Renal pelvis (tissue), 12 donors: ENCODE measurements at places on chromosomes 12 and 14. TPM values are rescaled to one million over a fixed set of nuclear protein-coding genes. Genes with fewer than 3 reads are reported as not detected.

The RDH12 gene
- polyA plus RNA-seq = 1.2 TPM

The MYBPC1 gene
- not detected for polyA plus RNA-seq

The OVCH1 gene
- 0.49 TPM for polyA plus RNA-seq

The KRT3 gene
- polyA plus RNA-seq = not detected

GRCh38 chr12:12428047-12428446 lies 71.2 kb downstream of the BORCS5 start:
- no peak for DNase-seq

- DNase-seq = no peak
Measured at GRCh38 chr12:31853977-31854376, 105.2 kb upstream of the RESF1 start.

DNA sequence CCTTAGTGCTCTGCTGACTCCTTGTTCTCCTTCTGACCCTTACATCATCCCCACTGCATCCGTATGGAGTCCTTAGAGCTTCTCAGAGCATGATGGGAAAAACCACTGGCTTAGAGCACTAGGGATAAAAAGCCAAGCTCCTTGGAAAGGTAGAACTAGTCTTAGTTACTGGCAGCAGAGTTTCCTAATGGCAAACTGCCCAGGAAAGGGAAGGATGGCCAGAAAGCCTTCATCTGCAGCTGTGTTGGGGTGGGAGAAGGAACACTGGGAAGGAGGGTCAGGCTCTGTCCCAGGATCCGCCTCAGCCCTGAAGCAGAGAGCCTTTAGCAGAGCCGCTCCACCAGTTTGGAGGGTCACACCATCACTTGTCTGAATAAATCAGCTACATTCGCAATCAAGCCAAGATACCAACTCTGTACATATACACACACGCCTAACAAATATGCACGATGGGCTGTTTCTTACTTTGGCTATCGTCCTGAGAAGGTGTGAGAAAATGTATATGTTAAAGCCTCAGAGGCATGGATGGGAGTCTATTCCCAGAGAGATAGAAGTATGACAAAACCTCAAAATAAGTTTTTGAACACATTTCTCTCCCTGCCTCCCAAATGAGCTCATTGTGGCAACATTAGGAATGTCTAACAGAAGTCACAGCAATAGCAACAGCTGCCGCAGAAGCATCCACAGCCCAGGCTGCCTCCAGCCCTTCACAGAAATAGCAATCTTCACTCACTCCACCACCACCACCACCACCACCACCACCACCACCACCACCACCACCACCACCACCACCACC lies 18.6 kb upstream of the GALNT8 start:
- no peak for DNase-seq

DNA sequence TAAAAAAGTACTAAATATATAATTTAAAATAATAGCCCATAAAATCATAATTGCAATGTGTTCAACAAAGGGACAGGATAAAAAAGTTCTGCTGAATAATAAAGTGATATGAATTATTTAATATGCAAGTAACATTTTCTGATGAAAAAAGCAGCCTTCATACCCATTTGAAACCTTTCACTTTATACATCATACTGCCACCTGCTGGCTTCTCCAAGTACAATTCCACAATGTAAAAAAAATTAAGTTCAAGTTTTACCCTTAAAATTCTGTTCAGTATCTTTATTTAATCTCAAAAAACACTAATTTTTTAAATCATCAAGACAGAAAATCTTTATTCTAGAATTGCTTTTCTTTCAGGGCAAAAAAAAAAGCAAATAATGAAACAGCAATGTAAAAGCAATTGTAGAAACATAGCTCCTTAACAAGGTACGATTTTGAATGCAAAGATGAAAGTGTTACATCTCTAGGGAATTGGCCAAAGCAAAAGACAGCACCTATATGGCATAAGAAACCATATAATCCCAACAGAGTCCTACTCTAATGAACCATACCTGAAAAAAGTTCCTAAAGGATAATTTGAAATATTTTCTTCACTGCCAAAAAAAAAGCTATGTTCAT lies 15.0 kb downstream of the MDM1 start:
- DNase-seq = peak; percentile 40

GRCh38 chr14:104864267-104865080 lies 594 bp upstream of the CEP170B start:
- DNase-seq = peak; percentile 64

- no peak for DNase-seq
Measured at GRCh38 chr12:116319898-116320621, 42.6 kb upstream of the MED13L start.

DNA sequence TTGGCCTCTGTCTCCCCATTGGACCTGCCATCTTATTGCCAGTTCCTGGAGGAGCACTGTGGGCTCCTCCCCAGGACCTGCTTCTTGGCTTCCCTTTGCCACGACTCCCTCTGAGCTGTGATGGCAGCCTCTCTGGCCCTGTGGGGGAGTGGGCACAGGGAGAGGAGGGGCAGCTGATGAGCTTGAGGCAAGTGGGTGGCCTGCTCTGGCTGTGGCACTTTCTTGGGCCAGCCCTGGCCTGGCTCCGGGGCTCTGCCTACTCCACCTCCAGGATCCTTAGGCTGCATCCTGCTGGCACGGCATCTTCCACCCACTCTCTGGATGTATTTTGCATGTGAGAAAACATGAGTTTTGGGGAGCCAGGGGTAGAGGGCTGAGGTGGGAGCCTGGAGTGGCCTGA lies 32.6 kb upstream of the MUCL1 start:
- no peak for DNase-seq

DNA sequence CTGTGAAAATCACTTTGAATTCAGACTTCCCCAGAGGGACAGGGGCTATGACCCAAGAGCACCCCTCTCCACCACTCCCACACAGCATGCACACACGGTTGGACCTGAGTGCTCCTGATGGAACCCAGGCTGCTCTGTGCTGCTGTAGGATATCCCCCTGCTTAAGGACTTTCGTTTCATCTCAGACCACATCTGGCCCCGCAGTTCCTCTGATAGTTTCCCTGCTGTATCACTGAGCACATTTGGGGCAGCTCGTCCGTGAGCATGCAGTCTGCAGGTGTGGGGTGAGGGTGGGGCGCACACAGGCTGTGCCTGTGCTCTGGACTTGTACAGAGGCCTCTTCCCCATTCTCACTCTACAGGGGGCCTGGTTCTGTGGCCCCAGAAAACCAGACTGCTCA lies 345.2 kb upstream of the FKBP4 start:
- DNase-seq = no peak

DNA sequence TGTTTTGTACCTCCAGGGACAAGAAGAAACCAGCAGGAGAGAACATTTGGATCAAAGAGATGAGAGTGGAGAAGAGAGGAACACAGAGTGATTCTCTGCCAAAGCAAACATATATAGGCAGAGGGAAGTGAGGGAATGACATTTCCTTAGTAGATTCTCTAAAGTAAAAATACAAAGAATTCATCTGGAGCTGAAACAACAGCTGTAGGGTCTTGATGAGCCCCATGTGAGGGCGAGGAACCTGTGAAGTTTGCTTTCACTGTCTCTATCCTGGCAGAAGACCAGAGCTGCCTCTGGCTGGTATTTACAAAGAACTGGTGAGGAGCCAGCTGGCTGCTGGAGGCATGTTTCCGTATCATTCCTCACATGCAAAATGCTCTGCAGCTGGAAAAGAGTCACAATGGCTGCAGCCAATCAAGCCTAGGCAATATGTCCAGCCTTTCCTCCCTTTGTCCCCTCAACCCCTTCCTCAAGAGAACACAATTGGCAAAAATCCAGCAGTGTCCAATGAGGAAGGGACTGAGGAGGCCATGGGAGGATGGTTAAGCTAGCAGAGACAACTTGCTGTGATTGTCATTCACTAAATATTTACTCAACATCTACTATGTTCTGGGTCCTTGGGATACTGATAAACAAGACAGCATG lies 122.5 kb downstream of the PHLDA1 start:
- no peak for DNase-seq

- no peak for DNase-seq
Measured at GRCh38 chr14:92866901-92867865, 55.8 kb upstream of the CHGA start.
